ENCODE measurements at places on chromosomes 6 and 20.

- no peak for DNase-seq
These were observed 33.8 kb upstream of the NT5E start for GRCh38 chr6:85416049-85416448.

DNA sequence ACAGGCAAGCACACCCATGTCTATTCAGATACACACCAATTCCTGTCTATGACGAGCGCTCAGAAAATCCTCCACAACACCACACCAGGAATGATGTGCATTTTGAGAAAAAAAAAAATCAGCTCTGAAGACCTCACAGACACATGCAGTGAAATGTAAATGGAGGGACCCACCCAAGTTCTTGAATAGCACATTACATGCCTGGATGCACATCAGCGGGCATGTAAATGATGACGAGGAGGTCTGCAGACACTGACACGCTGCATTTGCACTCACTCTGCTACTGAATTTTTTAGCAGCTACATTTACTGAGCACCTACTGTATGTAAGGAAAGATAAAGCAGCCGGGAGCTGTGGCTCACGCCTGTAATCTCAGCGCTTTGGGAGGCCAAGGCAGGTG lies 14.7 kb downstream of the NRSN2 start:
- no peak for DNase-seq

- no peak for DNase-seq
These were observed 4.0 kb downstream of the EEF1A1 start for GRCh38 chr6:73516514-73517489.

DNA sequence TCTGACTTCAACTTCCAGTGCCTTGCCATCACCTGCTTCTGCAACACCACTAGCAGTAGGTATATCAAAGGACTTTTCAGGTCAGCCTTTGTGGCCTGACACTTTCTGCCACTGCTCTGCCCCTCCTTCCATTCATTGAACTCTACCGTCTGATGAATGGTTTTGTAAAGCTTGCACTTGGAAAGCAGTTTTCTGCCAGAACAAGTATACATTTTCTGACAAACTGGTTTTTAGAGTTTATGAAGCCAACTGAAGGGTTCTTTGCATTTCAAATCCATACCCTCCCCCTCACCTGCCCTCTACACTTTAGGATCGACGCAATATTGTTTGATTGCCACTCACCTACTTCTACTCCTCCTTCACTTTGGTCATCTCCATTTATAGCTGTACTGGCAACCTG lies 603.1 kb downstream of the HACE1 start:
- no peak for DNase-seq

GRCh38 chr6:127100510-127101140 lies 17.8 kb upstream of the RSPO3 start:
- DNase-seq: no peak

DNA sequence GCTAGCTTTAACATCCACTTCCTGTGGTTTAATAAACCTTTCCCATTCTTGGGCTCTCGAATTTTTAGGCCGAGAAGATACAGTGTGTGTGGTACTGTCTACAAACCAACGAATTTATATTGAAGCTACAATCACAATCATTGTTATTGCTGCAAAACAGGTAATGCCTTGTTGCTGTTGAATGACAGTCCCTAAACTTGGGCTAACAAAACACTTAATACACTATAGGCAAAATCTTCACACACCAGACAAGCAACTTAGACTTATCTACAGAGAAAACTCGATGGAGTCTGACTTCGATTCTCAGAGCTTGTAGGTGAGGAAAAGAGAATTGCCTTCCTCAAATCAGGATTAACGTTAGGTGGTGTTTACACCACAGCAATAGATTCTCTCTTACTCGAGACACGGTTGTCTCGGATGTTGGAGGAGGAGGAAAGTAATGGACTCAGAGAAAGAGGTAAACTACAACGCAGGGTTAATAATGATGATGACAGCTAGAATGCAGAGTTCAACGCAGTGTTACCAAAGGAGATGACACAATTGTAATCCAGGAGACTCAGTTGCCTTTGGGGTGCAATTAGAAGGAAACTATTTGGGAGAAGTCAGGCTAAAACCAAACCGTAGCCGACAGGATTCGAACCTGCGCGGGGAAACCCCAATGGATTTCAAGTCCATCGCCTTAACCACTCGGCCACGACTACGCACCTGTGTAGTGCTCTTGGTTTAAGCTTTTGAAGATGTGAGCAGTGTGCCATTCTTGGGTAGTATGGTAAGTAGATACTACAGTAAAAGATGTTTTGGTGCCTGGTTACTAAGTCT lies 32.5 kb upstream of the ZNF184 start:
- DNase-seq: no peak

- no peak for DNase-seq
These were observed 253.9 kb upstream of the MAN1A1 start for GRCh38 chr6:119603501-119603900.

- no peak for DNase-seq
These were observed 24.6 kb upstream of the CCDC167 start for GRCh38 chr6:37524025-37524969.
